SK-N-SH (cell line): ENCODE measurements at places on chromosomes 11 and 22.
A peak's percentile ranks its signal among the peaks of the same experiment; 100 is the strongest.

DNA sequence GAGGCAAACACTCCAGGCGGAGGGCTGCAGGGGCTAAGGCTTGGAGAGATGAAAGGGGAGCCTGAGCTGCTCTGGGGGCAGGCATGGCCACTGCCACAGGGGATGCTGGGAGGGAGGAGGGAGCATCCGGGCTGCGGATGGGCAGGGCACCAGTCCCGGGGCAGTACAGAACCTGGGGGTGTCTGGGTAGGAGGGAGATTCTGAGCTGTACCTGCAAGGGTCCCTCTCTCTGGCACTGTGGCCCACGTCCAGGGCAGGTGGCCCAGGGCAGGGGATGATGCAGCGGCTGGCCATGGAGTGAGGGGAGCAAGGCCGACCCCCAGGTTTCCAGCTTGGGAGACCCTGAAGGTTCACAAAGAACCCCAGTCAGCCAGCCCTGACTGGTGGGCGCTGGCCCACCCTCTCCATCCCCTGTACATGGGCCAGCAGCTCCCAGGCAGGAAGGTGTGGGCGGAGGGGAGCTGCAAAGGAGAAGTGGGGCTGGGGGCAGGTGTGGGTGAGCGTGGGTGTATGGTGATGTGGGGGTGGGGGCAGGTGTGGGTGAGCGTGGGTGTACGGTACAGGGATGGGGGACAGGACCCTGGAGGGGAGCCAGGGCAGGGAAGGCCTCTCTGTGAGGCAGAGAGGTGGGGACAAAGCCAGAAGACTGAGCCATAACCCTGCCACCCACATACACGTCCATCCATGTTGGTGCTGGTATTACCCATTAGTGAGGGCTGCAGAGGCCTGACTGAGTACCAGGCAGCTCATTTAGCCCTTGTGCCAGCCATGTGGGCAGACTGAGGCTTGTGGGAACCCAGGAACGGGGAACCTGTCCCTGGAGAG lies 2.2 kb upstream of the TNFRSF13C start:
- DNase-seq: no peak

DNA sequence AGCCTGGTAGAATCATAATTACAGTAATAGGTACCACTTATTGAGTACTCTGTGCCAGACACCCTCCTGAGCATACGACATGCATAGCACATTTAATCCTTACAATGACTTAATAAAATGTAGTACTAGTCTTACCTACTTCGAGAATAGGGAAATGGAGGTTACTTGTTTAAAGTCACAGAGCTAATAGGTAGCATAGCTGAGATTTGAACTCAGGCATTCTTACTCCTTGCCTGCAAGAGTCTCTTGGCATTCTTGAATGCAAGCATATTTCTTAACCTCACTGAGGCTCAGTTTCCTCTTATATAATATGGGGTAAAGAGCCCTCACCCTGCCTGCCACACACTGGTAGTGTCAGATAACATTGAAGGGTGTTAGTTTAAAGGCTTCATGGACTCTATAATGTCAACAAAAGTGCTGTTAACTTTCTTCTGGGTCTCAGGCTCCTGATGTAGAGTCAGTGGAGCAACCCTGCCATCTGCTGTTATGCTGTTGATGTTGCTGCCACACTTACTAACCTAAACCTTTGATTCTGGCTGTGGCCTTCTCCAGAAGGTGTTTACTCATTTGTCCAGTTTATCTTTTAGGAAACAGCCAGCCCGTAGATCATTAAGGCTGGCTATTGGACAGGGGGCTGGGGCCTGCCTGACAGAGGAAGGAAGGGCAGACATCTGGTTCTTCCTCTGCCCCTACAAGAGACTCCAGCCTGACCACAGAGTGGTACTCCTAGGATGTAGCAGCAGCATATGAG lies 18.9 kb downstream of the LIMK2 start:
- DNase-seq: peak; percentile 37

DNA sequence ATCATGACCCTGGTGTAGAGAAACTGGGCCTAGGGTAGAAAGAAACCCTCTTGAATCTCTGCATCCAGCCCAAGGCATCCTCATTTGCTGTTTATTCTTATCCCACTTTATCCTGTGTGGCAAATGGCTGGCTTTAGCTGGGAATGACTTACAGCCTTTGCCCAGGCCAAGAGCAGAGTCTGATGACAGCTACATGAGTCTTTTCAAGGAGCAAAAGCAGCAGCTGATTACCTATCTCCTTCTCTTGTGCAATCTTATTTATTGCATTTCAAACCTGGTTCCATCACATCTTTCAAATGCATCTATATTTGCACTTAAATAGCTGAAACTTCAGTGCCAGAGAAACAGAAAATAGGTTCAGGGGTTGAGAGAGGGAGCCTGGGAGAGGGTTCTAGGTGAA lies 26.1 kb downstream of the SYT13 start:
- no peak for DNase-seq

DNA sequence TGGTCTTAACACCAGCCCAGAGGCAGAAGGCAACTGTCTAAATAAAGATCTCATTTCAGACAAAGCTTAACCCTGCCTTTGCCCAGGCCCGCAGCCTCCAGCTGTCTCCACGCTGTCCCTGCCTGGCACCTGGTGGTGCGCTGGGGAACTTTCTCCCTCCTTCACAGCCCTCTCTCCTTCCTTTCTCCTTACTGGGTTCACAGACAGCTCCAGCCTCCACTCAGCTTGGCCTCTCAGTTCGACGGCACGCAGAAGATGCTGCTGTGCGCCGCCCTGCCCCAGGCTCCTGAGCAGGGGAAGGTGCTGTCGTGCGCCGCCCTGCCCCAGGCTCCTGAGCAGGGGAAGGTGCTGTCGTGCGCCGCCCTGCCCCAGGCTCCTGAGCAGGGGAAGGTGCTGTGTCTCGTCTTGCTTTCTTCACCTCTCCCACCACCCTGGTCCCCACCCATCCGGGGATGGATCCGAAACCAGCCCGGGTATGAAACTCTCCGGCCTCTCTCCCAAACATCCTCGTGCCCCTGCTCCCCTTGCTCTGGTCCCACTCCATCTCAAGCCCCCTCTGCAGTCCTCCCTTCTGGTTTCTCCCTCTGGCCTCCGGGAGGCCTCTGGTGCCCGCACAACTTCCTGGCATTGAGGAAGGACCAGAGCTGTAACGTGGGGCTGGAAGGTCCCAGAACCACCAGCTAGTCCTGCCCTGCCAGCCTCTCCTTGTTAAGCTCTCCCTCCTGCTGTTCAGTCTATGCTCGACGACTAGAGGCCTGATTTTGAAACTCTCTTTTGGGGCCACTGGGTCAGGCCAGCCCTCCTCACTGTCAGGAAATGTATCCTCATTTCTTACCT lies 22.9 kb upstream of the JAM3 start:
- DNase-seq: peak; percentile 84

- no peak for DNase-seq
Measured at GRCh38 chr22:17764036-17764435, 10.2 kb downstream of the BID start.

DNA sequence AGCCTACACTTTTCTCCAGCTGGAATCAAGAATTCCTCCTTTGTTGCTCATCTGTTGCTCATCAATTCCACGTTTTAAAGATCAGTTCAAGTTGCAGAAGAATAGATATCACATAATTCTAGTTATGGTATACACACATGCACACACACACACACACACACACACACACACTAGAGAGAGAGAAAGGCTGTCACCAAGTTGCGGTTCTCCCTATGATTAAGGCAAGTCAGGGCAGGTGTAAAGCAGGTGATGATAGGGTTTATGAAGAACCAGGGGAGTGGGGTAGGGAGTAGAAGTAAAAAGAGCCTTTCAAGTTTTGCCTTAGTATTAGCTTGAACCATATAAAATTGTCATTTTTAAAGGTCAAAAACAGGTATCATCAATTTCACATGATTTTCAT lies 31.7 kb upstream of the TMPRSS4 start:
- DNase-seq: no peak

DNA sequence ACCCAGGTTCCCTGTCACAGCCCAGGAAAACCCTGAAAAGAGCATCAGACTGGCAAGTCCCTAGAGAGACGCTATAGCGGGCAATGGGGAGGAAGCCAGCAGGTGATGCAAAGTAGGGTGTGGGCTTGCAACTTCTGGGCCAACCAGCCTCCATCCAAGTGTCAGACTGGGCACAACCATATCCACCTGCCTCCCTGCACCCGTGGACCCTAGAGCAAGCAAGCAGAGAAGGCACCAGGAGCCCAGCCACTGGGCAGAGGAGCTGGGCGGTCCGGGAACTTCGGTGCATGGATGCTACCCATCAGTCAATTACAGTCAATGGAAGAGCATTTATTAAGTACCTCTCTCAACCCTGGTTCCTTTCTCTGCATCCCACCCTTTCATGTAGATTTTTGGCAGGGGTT lies 2.8 kb downstream of the NECTIN1 start:
- DNase-seq: no peak

DNA sequence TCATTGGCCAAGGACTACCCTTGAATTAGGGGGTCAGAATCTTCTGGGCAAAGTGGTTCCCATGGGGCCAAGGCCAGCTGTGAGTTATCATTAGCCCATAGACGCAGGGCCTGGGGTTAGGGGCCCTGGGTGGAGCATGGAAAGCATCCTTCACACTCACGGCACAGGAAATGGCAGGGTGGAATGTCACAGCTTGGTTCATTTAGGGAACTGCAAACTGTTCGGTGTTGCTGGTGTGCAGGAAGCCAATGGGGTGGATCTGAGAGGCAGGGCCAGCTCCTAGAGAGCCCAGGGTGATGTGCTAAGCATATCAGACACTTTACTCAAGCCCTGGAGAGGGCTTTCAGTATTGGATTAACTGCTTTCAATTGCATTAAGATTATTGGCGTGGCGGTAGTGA lies 42.9 kb downstream of the TECTA start:
- no peak for DNase-seq

GRCh38 chr11:112630496-112630895 lies 330.7 kb upstream of the NCAM1 start:
- DNase-seq: no peak

GRCh38 chr11:120173019-120173705 lies 35.2 kb upstream of the TRIM29 start:
- peak; percentile 60 for DNase-seq

- DNase-seq: no peak
Measured at GRCh38 chr11:19772480-19772879, 59.8 kb downstream of the NAV2 start.

GRCh38 chr11:116870054-116870453 lies 32.6 kb upstream of the APOA1 start:
- no peak for DNase-seq

DNA sequence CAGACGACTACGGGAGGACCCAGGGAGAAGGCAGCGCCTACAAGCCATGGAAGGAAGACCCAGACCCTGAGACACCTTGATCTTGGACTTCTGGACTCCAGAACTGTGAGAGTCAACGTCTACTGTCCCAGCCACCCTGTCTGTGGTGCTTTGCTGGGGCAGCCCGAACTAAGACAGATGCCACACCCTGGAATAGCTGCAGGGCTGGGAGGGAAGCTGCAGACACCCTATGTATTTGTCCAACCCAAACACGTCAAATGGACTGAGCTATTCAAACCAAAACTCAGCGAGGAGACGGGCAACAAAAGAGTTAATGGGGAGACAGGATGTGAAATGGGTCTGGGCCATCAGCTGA lies 169.3 kb downstream of the CTTN start:
- no peak for DNase-seq

- peak; percentile 79 for DNase-seq
Measured at GRCh38 chr11:17063171-17064002, 14.1 kb downstream of the RPS13 start.

- no peak for DNase-seq
Measured at GRCh38 chr22:41781507-41781906, 19.0 kb upstream of the CCDC134 start.

GRCh38 chr11:92845805-92846204 lies 123.6 kb upstream of the MTNR1B start:
- peak; percentile 45 for DNase-seq

DNA sequence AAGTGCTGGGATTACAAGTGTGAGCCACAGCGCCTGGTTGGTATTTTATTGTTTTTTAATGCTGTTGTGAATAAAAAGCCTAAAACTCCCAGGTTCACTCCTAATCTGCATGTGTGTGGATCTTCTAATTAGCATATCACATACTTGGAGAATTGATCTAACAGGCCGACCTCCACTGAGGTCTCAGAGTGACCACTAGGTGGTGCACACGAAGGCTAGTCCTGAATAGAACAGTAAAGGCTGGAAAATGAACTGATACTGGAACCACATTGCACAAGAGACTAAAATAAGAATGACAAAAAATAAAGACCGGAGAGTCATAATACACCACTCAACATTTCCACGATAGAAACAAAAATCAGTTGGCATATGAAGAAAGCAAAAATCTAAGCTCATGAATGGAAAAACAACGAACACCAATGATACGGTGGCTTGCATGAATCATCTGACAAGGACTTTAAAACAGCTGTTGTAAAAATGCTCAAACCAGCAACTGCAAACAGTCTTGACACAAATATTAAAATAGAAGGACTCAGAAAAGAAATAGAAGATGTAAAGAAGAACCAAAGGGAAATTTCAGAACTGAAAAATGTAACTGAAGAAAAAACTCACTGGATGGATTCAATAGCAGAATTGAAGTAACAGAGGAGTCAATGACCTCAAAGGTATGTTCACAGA lies 19.2 kb downstream of the PIM3 start:
- DNase-seq: peak; percentile 64

GRCh38 chr11:47460571-47461235 lies 11.8 kb upstream of the RAPSN start:
- no peak for DNase-seq

- no peak for DNase-seq
Measured at GRCh38 chr11:101923554-101923953, 7.2 kb upstream of the ANGPTL5 start.

- no peak for DNase-seq
Measured at GRCh38 chr11:58596621-58597020, 17.8 kb downstream of the ZFP91 start.

DNA sequence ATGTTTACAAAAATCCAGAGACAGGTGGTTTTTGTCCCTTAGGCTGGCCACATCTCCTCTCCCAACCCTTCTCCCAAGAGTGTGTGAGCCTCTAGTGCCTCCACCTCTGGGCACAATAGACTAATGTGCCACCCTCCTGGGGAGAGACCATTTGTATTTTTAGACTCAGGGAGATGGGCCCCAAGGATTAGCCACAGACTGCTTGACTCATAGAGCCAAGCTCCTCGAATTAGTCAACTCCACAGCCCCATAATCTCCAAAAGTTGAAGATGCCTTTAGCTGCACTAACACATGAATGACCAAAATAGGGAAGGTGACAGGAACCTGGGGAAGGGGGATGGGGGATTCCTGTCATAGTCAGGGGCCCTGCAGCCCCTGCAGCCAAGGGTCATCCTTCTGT lies 53.0 kb upstream of the LRRC32 start:
- no peak for DNase-seq

GRCh38 chr11:93271596-93271995 lies 58.9 kb upstream of the DEUP1 start:
- DNase-seq: no peak

- DNase-seq: no peak
Measured at GRCh38 chr11:110338684-110339083, 42.3 kb upstream of the RDX start.
